ENCODE measurements at places on chromosomes 6 and 20.

DNA sequence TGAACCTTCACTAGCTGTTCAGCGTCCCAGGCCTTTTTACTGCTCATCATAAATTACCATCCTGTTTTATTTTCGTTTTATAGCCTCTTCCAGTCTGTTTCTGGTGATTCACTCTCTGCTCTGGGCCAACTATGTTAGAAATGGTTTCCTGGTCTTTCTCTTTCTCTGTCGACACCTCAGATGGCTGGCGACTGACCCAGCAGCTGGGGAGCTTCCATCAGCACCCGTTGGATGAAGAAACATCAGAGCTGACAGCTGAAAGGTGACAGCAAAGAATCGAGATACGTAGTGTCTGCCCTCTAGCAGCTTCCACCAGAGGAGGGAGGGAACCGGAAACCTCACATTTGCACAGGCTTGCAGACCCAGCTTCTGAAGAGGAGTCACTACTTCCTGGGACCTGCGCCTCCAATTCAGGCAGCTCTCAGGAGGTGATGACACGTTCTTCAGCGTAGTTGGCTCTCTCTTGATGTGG, 82.9 kb upstream of the MLN start:
- no peak for DNase-seq

DNA sequence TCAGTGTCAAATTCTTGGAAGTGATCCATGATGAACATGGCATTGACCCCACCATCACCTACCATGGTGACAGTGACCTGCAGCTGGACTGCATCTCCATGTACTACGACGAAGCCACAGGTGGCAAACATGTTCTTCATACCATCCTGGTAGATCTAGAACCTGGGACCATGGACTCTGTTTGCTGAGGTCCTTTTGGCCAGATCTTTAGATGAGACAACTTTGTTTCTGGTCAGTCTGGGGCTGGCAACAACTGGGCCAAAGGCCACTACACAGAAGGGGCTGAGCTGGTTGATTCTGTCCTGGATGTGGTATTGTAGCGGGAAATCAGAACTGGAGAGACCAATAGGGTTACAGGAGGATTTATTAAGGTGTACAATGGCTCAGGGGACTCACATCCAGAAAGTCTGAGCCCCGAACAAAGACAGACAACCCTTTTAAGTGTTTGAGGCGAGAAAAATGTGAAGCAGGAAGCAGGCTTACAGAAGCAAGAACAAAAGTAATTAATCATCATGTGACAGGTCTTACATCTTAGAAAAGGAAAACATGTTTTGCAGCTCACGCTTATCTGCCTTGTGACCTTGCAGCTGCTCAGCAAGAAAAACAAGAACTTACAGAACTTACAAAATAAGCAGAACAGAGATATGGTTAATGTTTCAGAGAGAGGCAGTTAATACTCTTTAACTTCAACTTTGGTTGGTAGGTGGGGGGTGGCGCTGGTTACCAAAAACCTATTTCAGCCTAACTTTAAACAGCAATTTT, 58.8 kb upstream of the MOCS1 start:
- DNase-seq: no peak

DNA sequence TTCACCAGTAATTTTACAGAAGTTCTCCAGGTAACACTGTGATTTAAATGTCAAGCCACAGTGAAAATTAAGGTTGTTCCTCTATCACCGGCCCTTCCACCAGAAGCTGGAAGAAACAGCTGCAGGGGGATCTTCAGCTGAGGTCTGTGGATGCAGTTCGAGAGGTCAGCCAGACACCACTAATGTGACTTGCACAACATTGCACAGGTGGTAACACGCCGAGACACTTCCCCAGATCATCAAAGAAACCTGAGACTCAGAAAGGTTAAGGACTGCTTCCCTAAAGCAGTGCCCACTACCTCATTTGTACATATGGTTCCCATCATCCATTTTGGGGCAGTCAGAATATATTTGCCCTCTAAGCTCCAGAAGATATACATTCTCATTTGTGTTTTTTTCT, 8.1 kb upstream of the SERPINB9 start:
- no peak for DNase-seq

DNA sequence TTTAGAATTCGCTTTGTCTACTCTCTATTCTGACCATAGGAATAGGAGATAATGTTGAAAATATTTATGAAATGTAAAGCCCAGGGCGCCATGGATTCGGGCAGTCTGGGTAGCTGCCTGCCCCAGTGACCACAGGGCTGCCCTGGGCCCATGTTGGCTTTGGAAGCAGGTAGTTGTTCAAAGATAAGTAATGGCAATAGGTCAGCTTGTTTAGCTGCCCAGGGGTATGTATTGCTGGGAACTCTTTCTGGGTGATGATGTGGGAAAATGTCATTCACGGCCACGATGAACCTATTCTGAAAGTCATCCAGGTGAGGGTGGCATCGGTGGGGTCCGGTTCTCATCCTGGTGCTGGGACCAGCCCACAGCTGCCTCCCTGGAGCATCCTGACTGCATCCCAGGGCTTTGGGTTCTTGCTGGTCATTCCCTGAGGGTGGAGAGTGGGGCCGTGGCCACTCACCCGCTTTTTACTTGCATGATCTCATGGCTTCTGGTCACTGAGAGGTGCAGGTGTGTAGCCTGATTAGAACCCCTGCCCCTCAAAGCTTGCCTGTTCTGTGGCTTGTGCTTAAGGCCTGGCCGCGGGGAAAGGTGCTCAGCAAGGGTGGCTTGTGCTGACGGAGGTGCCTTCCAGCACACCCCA, 102.8 kb downstream of the ERMARD start:
- no peak for DNase-seq

- DNase-seq: no peak
These were observed 1.1 kb downstream of the CENPB start for GRCh38 chr20:3785240-3786125.

GRCh38 chr6:7137335-7138045, 29.7 kb downstream of the RREB1 start:
- DNase-seq: no peak

DNA sequence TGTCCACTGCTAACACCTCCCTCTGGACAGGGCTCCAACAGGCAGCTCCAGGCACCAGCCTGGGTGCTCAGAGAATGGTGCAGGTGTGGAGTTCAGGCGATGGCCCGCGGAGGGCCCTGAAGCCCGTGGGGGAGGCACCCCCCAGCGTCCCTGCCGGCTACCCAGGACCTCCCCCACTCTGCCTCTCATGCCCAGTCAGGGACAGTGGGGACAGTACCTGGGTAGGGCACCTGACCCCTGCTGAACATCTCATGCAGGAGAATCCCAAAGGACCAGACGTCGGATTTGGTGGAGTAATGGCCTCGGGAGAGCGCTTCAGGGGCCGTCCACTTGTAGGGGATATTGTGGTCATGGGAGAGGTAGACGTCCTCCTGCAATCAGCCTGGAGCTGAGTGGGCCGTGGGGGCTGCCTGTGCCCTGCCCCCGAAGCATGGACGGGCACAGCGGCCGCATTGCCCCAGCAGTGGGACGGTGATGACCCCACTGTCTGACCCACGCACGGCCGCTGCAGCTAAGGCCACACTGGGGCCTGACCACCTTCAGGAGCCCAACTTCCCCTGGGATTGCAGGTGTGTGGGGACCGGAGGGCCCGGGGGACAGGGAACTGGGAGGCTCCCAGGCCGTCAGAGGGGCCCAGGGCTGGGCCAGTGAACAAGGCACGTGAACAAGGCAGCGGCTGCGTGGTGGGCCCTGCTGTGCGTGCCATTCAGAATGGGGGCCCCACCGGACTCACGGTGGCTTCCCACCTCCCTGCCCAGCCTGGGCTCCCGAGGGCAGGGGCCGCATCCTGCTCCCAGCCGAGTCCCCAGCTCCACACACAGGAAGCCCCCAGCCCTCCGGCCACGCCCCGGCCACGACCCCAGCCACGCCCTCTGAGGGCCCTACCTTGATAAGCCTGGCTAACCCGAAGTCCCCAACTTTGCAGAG, 7.1 kb downstream of the PTK6 start:
- DNase-seq: no peak

GRCh38 chr6:146312608-146313007, 231.0 kb upstream of the RAB32 start:
- no peak for DNase-seq

- no peak for DNase-seq
These were observed 24.7 kb upstream of the CNKSR3 start for GRCh38 chr6:154535147-154535546.

DNA sequence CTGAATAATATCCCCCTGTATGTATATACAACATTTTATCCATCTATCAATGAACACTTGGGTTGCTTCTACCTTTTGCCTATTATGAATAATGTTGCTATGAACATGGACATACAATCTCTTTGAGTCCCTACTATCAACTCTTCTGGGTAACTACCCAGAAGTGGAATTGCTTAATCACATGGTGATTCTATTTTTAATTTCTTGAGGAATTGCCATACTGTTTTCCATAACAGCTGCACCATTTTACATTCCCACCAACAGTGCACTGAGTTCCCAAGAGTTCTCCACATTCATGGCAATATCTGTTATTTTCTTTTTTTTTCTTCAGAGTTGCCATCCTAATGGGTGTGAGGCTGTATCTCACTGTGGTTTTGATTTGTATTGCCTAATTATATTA, 88.3 kb downstream of the ZHX3 start:
- no peak for DNase-seq

GRCh38 chr6:131660195-131660594, 23.1 kb downstream of the ENPP3 start:
- DNase-seq: no peak

DNA sequence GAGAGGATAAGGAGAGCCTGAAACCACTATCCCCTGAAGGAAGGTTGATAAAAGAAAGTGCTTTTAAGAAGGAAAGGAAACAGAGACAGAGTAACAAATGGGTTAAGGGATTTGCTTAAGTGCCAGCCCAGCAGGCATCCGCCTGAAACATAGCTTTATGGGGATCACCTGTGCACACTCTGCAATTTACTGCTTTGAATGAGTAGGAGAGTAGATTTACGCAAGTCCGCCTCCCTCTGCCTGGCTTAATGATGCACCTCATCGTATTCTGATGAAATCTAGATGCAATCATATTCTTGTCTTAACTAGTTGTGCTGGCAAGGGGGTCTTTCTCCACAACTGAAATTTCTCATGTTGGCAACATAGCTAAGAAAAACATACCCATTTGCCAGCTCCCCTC, 101.1 kb upstream of the ID4 start:
- DNase-seq: no peak
